Esophagus mucosa (tissue), 1 donor: ENCODE measurements at places on chromosomes 4 and X. TPM values are rescaled to one million over a fixed set of nuclear protein-coding genes. Genes with fewer than 3 reads are reported as not detected.

GRCh38 chr4:118730683-118731082, 45.5 kb downstream of the METTL14 start:
- no peak for ATAC-seq

- no peak for ATAC-seq
These were observed 247.0 kb upstream of the TTC29 start for GRCh38 chr4:147192679-147193078.

DNA sequence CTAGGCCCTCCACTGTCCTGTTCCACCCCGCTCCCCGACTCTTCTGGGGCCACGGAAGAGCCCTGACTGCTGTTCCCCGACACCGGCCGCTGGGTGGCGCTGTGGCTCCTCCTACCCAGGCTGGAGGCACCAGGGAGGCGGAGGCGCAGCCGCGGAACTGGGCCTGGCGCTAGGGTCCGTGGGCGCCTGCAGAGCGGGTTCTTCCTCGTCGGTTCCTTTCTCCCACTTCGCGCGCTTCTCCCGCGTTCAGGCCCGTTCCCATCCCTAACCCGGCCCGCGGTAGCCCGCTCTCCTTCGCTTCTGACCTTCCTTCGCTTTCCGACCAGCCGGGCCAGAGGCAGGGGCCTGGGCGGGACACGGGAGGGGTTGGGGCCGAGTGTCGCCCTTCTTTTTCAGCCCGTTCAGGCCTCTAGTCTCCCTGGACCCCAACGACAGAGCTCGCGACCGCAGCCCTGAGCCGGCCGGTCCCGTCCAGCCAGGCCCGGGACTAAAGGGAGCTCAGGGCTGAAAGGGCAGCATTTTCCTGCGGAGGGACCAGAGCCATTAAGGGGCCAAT, 34.3 kb downstream of the NALF2 start:
- ATAC-seq, result peak; percentile 87

DNA sequence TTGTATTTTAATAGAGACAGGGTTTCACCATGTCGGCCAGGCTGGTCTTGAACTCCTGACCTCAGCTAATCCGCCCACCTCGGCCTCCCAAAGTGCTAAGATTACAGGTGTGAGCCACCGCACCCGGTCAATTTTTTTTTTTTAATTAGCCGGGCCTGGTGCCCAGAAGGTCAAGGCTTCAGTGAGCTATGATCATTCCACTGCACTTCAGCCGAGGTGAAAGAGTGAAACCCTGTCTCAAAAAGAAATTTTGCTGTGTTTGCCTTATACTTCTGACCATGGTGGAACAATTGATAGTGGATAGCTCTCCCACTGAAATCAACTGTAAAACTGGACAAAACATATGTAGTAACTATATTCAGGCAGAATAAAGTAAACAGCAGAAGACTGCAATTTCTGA, 24.0 kb upstream of the SMIM14 start:
- no peak for ATAC-seq

GRCh38 chrX:73563738-73564068, 706 bp downstream of the CHIC1 start:
- ATAC-seq, result peak; percentile 36

GRCh38 chr4:110610940-110611831, 11.7 kb downstream of the PITX2 start:
- ATAC-seq, result peak; percentile 28

DNA sequence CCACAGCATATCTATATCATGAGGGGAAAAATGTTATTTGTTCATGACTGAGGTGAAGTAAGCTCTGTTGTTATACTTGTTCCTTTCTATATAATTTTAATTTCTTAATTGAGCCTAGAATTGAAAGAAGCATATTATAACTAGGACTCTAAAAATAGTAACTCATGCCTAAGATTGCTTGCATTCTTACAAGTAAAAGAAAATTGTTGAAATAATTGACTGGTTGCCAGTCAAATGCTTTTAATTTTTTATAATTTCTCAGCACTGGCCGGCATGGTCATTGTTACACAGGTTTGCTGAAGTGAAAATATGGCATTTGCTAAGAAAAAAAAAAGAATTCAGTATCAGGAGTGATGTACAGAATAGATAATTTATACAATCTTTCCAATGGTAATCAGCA, 104.8 kb downstream of the GASK1B start:
- ATAC-seq, result no peak

DNA sequence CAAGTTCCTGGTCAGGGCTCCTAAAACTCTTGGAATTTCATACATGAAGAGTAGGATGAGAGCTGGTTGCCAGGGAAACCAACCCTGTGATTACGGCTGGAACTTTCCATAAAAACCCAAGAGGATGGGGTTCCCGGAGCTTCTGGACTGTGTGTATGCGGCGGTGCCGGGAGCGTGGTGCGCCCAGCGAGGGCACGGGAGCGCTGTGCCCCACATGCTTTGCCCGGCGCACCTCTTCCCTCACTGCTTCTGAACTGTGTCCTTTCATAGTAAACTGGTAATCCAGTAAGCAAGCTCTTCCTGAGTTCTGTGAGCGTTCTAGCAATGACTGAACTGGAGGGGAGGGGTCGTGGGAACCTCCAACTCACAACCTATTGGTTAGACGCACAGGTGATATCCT, 152.6 kb downstream of the AFAP1 start:
- ATAC-seq, result no peak

GRCh38 chr4:79413032-79413885, 5.2 kb upstream of the GK2 start:
- no peak for ATAC-seq

GRCh38 chr4:40908702-40909362, 159.1 kb downstream of the NSUN7 start:
- ATAC-seq, result peak; percentile 85

DNA sequence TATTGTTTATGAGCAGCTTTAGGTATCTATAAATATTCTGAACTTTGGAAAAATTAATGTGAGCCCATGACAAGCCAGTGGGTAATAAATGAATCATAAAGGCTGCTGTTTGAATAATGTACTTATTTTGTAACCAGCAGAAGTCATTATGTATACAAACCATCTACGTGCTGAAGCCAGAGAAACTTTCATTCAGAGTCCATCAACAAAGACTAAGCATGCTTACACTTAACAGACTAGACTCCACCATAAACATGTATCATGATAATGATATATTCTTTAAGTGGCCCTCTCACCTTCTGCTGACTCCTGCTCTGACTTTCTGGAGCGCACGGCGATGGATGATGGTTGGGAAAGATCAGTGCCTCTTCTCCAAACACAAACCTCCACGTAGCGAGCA, 72.0 kb downstream of the SMARCA5 start:
- no peak for ATAC-seq

- ATAC-seq, result no peak
These were observed 17.9 kb downstream of the LRPAP1 start for GRCh38 chr4:3514221-3514780.

- ATAC-seq, result peak; percentile 16
These were observed 29.6 kb upstream of the SPON2 start for GRCh38 chr4:1201851-1202525.

DNA sequence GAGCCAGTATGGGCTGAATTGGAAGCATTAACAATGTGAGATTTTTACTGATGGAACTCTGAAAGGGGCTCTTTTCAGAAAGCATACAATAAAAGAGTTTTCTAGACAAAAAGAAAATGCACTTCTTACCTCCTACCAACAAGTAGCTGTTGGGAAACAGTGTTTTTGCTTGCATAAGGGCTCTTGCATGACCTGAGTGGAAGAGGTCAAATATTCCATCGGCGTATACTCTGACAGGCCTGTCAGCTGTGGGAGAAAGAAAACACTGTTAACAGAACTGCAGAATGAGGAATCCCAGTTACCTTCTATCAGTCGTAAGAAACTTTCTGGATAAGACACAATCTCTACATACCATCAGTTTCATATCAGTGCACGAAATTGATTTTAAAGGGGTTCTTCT, 39.5 kb downstream of the PCYT1B start:
- no peak for ATAC-seq

DNA sequence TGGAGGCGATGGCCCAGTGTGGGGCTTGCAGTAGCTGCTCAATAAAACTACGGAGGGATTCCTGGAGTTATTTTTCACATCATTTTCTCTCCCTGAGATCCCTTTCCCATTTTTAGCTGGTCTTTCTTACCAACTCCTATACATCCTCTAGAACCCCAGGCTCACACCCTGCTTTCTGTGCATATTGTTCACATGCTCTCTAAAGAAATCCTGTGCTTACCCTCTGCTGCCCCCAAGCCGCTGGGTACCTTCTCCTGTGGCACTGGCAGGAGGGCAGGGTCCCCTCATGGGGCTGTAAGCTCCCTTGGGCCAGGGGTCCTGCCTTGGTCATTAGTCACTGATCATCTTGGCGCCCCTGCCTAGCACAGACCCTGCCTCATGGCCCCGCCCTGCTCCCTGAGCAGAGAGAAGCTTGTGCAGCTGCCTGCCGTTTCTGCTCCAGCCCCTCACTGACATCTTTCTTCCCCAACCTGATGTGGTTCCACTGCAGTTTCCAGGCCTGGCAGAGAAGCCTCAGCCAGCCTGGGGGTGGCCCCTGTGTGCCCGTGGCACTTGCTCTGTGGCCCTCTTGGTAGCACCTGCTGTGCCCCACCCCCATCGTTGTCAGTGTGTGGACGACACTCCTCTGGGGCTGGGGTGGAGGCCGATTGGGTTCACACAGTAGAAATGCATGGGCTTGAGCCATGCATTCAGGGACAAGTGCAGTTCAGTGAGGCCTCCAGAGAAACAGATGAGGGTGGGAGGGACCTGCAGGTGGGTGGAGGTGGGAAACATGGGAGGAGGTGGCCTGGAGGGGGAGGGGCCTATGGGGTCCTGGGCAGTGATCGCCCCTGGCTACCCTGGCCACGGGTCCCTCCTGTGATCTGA, 69.5 kb downstream of the WFS1 start:
- no peak for ATAC-seq

- ATAC-seq, result no peak
These were observed 86.0 kb upstream of the LIMCH1 start for GRCh38 chr4:41451961-41452360.

Gene ETDB
- total RNA-seq, result not detected

Gene CENPE
- 14.1 TPM for total RNA-seq

Gene CLDN22
- 0.16 TPM for total RNA-seq

Gene UTP14A
- total RNA-seq, result 17.7 TPM

Gene TRPC3
- not detected for total RNA-seq

Gene TBC1D9
- total RNA-seq, result 11.5 TPM

Gene PFKFB1
- 0.36 TPM for total RNA-seq
